ENCODE measurements at places on chromosomes 3 and 15.
A peak's percentile ranks its signal among the peaks of the same experiment; 100 is the strongest.

DNA sequence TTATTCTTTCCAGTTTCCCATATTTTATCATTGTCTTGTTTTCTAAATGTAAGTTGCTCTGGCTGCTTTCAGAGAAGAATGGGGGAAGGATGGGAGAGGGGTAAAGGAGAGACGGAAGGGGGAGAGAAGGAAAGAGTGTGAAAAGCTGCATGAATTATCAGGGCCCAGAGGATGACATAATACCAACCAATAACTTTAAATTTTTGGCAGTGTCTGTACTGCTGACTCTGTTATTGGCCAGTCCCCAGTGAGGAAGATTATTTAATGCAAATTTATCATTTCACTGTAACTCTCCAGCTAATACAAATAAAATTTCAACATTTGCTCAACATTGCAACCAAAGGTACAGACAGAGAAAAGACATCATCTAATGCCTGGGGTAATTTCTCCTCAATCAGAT lies 551.7 kb upstream of the CFAP20DC start:
- DNase-seq, result no peak

GRCh38 chr15:88908697-88909621 lies 4.2 kb downstream of the MFGE8 start:
- no peak for DNase-seq

GRCh38 chr15:63352808-63353207 lies 28.8 kb downstream of the CA12 start:
- no peak for DNase-seq

GRCh38 chr3:53642211-53642610 lies 147.8 kb downstream of the CACNA1D start:
- DNase-seq, result no peak

GRCh38 chr3:44235604-44236484 lies 5.8 kb upstream of the TOPAZ1 start:
- DNase-seq, result peak; percentile 33

- no peak for DNase-seq
Measured at GRCh38 chr3:163879172-163879571, 1199.1 kb downstream of the SI start.

GRCh38 chr3:121852256-121852655 lies 17.2 kb downstream of the EAF2 start:
- DNase-seq, result no peak

DNA sequence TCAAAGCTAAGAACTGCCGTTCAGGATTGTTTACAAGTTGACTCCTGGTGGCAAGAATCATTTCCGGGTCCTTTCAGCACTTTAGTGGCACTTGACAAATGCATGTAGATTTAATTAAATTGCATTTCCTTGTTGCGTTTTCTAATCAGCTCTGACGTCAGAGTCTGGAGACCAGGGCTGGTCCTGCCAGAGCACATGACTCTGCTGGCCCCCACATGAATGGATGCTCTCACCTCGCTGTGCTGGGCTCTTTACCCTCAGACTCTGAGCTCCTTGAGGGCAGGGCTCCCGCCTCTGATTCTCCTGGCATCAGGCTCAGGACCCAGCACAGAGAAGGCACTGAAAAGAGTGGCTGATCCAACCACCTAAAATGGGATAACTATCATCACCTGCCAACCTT lies 69.4 kb downstream of the FEM1B start:
- no peak for DNase-seq

DNA sequence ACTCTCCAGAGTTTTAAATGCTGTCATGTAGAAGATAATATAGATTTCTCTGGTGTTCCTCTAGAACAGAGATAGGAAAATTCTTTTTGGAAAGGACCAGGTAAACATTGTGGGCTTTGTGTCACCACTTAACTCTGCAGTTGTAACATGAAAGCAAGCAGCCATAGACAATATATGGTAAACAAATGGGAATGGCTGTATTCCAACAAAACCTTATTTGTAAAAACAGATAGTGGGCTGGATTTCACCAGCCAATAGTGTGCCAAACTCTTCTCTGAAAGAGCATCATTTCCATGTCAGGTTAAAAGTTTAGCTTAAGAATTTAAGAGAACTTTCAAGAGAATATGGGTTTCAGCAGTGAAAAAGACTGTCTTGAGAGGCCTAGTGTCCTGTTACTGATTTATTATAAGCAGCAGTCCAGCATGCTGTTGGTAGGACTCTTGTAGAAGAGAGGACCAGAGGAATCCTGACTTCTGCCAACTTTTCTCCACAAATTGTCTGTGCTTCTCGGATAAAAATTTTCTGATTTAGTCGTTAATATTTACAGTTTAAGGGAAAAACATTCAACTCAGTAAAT lies 107.7 kb downstream of the TCF12 start:
- DNase-seq, result no peak

DNA sequence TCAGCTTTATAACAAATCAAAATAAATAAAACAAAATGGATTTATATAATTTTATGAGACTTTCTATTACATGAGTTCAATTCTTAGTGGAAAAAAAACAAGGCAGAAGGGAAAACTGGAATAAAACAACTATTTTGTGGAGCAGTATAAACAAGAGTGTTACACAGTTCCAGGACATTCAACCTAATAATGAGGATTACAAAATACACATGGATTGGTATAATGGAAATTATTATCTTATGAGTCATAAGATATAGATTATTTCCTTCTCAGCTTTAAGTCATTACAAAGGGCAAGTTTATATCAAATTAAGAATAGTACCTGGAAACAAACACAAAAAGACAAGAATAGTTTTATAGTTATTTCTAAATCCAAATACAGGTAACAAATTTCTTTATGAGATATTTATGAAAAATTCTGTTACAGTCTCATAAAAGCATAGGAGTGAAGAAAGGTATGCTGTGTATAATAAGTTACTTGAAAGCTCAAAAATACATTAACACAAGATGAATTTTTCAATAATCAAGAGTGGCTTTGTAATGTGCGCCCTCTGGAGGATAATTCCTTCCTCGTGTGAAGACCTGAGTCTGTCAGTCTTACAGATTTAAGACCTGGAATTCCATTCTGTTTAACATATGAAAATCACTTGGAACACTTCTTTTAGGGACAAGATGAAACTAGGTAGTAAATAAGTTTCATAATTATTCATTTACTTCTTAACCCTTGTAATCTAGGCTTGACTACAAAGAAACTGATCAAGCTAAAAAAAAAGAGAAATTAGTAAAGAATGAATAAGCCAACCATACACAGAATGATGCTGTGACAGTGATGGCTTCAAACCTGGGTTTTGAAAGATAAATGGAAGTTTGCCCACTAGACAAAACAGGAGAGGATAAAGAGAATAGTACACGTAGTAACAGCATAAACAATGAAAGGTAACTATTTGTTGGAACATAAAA lies 9.5 kb downstream of the COPS2 start:
- no peak for DNase-seq

DNA sequence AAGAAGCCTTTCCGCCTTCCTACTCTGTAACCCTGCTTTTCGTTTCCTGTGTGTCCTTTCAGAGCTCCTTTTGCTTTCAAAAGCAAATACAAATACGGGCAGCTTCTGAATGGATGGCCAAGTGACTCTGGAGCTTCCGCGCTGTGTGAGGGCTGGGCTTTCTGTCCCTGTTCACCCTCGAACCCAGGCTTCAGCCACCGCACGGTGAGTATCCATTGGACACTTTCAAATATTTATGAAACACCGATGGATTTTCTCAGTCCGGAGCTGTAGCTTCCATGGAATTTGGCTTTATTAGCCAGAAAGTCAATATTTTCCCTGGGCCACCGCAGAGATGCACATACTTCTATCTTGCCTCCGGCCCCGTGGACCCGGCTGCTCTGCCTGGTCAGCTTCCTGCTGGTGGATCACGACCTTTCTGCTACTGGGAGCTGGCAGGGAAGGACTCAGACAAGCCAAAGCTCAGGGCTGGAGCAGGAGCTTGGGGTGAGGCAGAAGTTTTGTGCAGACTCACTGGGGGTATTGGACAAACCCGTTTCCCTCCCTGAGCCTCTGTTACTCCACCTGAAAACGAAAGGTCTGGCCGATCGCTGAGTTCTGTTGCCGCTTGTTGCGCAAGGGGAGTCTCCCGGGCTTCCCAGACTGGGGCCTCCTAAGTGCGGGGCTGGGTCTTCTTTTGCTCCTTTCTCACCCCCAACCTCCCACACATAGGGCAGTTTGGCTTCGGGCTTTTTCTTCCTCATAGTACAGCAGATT lies 63.6 kb downstream of the LINGO1 start:
- no peak for DNase-seq

DNA sequence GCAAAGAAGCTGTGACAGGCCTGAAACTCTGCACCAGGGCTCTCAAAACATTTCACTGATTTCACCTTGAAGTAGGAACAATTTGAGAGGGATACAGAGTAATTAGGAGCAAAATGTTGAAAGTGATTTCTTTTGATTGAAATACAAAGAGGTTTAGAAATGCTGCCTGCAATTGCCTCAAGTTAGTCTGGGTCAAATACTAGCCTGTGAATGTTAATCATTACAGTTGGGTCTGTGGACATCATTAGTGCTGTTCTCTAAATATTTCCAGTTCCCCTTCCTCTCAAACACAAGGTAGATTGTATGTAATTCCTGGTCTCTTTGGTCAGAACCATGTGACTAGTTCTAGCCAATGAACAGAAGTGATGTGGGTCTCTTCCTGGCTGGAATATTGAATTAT lies 152.3 kb upstream of the TSC22D2 start:
- DNase-seq, result no peak

DNA sequence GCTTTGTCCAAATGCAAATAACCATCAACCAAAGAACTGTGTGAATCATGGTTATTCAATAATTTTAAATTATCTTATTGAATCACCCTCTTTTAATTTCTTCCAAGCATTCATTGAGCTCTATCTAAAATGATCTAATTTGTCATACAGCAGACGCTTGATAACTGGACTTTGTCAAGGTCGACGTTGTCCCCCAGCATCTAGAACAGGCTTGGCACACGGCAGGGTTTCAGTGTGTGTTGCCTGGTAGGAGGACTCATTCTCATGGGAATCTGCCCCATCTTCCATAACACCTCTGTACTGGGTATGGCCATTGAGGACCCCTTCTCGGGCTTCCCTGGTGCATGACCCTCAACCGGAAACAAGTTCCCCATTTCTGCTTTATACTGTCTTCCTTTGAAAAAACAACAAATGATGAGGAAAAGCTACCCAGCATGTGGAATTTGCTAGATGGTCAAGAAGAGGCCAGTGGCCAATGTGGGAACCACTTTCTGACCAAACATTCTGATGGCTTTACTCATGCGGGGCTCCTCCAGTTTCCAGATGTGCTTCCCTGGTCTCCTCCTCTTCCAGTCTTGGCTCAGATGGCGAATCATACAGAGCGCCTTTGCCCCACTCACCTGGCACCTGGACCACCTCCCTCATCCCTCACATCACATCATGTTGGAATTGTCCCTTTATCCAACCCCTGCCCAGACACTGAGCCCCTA lies 41.7 kb upstream of the SEC22A start:
- DNase-seq, result no peak

DNA sequence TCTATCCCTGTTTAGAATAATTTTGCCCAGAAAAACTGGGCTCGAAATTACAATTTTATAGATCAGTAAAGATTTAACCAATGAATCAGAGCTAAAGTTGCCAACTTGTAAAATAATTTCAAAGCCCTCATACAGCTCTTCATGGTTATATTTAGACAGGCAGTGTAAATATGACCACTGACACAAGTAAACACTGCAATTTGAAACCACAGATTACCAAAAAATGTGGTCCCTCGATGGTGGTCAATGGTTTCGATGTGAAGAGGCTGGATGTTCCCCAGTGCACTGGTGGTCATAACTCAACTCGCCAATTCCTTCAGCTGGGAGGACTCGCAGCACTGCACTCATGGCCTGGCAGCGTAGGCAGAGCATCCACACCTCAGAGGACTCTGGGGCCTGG lies 28.6 kb downstream of the LRTM1 start:
- no peak for DNase-seq

- no peak for DNase-seq
Measured at GRCh38 chr3:151346292-151346691, 16.9 kb upstream of the P2RY13 start.

DNA sequence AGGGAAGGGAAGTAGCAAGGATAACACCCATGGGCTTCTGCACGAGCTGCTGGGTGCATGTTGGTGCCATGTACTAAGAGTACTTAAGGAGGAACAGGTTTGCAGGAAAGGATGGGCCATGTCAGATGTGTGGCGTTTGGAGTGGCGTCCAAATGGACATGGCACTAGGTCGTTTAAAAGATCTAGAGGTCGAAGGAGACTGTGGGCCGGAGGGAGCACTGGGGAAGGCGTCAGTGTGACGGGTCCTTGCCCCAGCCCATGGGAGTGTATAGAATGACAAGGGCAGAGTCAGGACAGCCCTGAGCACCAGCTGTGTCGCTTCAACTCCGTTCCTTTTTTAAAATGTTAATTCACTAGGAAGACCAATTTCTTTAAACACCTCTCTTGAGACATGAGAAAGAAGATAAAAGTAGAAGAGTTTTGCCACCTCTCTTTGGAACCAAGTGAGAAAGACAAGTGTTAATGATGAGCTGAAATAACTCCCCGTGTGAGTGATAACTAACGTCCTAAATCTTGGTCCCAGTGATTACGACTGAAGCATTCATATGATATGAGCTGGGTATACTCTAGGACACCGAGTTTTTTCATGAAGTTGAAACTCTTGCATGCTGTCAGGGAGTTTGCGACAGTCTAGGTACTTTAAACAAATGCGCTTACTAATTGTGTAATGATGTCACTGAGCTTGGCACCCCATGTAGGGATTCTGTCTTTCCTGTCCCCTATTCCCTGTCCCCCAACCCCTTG lies 23.8 kb downstream of the LYSMD4 start:
- no peak for DNase-seq

DNA sequence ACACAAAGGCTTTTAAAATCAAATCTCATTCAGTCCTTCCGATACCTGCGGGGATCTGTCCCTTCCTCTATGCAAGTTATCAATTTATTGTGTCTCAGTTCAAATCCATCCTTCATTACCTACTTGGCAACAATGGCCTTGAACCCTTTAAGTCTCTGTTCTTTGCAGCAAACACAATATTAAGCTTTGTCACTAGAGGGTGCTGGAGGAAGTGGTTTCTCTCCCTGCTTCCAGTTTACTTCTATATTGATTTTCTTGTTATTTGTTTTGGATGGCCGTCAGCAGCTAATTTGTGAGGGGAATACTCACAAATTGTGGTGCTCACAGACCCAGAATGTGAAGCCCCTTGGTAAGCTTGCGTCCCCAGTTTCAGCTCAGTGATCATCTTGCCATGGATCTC lies 278.3 kb downstream of the FGF12 start:
- no peak for DNase-seq

GRCh38 chr3:174716956-174717505 lies 142.1 kb upstream of the NAALADL2 start:
- DNase-seq, result no peak

- DNase-seq, result no peak
Measured at GRCh38 chr3:197478746-197479668, 76.8 kb downstream of the BDH1 start.

DNA sequence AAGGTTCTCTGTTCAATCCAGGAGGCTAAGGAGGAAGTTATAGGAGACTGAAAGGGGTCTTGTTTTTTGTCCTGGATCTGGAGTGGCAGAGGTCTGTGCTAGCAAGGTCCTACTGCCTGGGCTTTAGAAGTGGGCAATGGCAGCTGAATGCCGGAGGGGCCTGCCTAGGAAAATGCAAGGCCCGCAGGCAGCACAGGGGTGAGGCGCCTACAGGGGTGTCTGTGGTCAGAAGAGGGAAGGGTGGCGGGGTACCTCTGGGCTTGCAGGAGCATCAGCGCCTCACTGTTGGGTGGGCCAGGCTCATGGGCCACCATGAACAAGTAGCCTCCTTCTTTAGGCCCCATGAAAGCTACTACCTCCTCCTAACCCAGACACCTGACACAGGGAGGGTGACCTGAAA lies 175.4 kb downstream of the PEX5L start:
- no peak for DNase-seq

GRCh38 chr3:138797508-138798038 lies 37.2 kb downstream of the PIK3CB start:
- DNase-seq, result peak; percentile 35

GRCh38 chr15:62357431-62357830 lies 192.3 kb upstream of the C2CD4B start:
- no peak for DNase-seq

Data from gastrocnemius medialis (tissue), 4 donors.